ENCODE measurements at places on chromosomes 12 and 14. TPM values are rescaled to one million over a fixed set of nuclear protein-coding genes. Genes with fewer than 3 reads are reported as not detected.
A peak's percentile ranks its signal among the peaks of the same experiment; 100 is the strongest.

DNA sequence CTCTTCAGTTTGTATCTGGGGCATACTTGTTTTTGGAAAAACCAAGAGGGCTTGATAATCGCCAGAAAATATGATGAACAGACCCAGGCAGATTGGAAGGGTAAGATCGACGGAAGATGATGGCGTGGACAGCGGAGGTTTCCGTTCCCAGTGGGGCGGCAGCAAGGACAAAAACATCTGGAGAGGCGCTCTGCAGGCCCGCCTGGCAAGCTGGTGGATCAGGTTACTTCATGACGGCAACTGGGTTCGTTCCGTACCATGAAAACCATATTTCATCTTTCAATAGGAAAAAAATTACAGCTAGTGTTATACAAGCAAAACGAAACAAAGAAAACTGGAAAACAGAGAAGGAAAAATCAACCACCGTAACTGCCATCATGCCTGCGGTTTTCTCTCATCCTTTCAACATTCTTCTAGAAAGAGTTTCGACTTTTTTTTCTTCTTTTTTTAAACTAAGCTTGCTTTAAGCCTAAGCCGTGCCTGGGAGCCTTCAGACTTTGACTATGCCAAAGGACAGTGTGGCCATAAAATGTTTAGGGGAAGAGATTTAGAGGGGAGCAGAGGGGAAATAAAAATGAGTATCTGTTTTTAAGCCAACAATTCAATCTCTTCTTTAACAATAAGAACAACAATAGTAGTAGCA is 210.5 kb downstream of the FOXN3 start:
- DNase-seq: no peak

DNA sequence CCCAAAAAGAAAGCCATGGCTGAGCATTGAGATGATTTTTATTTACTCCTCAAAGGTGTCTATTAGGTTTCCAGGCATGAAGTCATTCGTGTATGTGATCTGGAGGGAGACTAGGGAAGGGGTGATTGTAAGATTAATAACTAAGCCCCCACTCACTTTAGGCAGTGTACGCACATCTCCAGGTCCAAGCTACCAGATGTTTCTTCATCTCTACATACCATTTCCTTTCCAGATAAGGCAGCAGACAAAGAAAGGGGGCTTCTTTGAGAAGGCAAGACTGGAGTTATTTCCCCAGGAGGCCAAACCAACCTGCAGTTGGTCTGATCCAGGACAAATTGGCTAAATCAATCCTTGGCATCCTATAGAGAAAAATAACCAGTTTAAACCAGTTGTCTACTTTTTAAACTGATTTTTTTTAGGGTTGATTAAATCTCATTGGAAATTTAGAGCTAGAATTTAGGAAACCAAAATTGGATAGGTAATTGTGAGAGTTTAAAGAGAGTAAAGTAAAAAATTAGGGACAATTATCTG is 3.9 kb downstream of the HOXC13 start:
- no peak for DNase-seq

DNA sequence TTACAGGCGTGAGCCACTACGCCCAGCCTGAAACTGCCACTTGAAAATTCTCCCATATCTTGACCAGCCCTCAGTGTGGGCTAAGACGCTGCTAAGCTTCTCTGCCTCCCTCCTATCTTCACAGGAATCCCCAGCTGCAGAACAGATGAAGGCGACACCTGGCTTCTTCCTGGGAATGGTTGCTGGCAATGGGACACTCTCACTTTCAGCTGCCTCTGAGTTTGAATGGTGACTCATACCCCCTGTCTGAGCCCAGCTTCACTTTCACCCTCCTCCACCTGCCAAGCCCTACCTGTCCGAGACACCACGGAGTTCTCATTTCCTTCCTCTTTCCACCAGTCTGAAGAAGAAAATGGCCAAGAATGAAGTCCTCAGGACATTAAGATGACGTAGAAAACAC is 18.3 kb upstream of the VASH1 start:
- no peak for DNase-seq

Gene MYH6
- total RNA-seq: not detected

- DNase-seq: no peak
Measured at GRCh38 chr14:24848102-24848790, 201.7 kb downstream of the STXBP6 start.

Gene OR10A7
- total RNA-seq: not detected

GRCh38 chr14:87081004-87081403 is 912.0 kb downstream of the GALC start:
- DNase-seq: no peak

Gene METAP2
- 204 TPM for total RNA-seq

GRCh38 chr14:92513966-92514843 is 624 bp downstream of the RIN3 start:
- peak; percentile 36 for DNase-seq

DNA sequence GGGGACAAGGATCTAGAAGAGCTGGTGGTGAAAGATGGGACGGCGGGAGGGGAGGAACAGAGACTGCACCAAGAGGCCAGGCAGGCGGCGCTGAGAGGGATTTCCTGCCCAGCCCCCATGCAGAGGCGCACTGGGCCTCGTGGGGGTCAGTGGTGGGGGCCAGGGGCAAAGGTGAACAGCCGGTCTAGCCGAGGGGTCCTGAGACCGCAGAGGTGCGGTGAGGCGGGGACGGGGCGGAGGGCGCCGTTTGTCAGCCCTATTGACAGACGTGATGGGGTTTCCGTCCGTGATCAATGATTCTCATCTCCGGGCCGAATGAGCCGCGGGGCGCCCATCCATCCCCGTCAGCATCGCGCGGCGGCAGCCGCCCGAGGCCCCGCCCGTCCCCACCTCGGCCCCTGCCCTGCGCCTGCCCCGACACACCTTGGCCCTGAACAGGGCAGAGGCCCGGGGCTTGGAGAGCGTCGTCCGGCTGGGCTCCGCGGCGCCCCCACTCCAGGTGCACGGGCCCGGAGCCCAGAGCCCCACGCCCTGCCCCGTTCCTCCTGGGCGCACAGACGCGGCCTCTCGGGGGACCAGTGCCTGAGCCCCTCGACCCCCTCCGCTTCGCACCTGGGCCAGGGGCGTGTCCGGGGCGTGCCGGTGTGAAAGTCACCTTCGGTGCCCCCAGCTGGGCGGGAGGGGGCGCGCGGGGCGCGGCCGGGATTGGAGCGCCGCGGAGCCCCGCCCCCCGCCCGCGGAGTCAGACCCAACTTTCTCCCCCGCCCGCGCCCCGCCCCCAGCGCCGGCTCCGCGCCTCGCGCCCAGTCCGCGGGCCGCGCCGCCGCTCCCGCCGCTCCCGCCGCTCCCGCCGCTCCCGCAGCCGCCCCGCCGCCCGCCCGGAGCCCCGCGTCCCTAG is at the start of gene NXPH4:
Gene NXPH4 (plus strand): TSS at position 781 of the 898 bp plus-strand sequence. CDS start 176 bp downstream, outside the sequence.
- DNase-seq: no peak

DNA sequence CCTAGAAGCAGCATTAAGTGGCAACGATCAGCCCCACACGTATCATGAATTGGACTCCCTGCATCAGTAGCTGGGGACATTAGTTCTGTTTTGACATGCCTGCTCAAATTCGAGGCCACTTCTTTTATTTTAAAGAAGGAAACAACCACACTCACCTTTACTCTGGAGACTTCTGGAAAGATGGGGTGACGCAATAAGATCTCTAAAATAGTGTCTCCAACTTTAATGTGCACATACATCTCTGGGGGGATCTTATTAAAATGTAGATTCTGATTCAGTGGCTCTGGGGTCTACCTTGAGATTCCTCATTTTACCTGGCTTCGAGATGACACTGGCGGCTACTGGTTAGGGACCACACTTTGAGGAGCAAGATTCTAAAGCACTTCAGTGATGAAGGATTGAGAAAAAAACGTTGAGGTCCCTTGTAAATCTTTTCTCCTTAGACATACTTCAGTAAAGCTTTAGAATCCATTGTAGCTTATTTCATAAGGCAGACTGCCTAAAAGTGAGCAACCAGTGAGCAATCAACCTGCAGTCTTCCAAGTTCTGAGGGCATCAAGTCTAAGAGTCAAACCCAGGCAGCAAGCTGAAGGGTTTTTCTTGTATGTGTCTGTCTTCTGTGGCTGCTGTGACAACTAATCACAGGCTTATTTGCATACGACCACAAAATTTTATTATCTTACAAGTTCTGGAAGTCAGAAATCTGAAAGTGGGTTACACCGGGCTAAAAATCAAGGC is 718.6 kb upstream of the TBX3 start:
- DNase-seq: no peak

Gene NRIP2
- total RNA-seq: not detected

DNA sequence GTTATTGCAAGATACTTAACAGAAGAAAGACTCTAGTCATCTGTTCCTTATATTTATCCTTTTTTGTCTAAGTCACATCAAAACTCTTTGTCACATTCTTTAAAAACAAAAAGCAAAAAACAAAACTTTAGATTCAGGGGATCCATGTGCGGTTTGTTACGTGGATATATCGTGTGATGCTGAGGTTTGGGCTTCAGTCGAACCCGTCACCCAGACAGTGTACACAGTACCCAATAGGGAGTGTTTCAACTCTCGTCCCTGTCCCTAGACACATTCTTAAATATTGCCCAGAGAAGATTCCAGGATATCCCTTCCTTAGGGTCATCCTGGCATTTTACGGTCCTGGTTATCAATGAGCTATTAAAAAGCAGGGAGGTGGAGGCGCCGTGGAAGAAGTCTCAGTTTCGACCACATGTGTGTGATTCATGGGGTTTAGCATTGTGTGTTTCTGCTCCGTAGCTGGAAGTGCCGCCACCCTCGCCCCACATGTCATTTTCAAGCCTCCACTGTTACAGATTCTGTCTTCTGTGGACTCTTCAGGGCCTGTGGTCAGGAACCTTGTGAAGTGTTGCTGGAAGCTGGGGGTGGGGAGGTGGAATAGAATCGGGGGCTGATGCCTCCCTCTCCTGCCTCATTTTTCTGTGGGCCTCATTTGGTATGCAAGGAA is 19.9 kb downstream of the CCND2 start:
- no peak for DNase-seq

- DNase-seq: no peak
Measured at GRCh38 chr12:38907201-38907923, 2.0 kb upstream of the CPNE8 start.

Gene LARP4
- 56.2 TPM for total RNA-seq

DNA sequence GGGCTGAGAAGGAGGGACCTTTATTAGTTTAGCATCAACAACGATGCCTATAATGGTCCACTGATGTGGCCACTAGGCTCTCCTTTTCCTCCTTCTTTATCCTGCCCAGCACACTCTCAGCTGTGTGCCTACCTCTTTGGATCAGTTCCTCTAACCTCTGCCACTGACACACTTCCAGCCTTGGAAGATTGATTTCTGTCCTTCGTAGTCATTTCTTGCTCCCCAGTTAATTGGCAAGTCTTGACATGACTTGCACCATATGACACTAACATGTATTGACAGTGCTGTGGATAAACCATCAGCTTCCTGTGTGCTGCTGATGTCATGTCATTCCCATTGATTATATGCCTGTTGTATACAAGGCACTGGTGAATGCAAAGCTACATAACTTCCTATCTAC is 90.2 kb upstream of the PLEKHG7 start:
- DNase-seq: no peak

- DNase-seq: no peak
Measured at GRCh38 chr12:113903381-113903863, 62.7 kb downstream of the RBM19 start.

- DNase-seq: no peak
Measured at GRCh38 chr14:101859958-101860357, 98.4 kb downstream of the PPP2R5C start.

DNA sequence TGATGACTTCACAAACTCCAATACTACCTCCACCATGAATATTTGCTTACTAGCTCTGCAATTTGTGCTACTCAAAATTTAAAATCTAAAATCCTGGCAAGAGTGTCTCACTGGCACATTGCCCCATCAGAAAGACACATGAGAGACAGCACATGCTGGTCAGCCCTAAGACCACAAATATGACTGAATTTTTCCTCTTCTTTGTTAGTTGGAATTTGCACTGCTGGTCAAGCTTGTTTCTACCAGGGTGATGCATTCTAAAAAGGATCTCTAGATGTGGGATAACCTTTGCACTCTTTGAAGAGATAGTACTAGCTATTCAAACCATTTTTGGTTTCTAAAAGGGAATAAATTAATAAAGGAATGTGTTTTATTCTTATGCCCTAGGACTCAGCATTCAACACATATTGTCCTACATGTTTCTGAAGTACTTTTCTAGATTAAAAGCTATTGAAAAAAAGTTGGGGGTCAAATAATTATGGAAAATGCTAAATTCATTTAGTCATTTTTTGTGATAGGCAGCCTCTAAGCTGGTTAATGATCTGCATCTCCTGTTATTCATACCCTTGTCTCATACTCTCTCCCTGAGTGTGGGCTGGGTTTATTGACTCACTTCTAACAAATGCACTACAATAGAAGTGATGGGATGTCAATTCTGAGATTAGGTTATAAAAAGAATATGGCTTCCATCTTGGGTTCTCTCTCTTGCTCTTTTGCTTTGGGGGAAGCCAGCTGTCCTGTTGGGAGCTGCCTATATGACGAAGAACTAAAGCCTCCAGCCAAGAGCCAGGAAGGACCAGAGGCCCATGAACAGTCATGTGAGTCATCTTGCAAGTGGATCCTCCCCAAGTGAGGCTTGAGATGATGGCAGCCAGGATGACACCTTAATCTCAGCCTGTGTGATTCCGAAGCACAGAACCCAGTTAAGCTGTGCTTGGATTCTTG is 211.5 kb upstream of the CRY1 start:
- no peak for DNase-seq

- DNase-seq: no peak
Measured at GRCh38 chr12:111170543-111170942, 198.4 kb downstream of the PHETA1 start.

DNA sequence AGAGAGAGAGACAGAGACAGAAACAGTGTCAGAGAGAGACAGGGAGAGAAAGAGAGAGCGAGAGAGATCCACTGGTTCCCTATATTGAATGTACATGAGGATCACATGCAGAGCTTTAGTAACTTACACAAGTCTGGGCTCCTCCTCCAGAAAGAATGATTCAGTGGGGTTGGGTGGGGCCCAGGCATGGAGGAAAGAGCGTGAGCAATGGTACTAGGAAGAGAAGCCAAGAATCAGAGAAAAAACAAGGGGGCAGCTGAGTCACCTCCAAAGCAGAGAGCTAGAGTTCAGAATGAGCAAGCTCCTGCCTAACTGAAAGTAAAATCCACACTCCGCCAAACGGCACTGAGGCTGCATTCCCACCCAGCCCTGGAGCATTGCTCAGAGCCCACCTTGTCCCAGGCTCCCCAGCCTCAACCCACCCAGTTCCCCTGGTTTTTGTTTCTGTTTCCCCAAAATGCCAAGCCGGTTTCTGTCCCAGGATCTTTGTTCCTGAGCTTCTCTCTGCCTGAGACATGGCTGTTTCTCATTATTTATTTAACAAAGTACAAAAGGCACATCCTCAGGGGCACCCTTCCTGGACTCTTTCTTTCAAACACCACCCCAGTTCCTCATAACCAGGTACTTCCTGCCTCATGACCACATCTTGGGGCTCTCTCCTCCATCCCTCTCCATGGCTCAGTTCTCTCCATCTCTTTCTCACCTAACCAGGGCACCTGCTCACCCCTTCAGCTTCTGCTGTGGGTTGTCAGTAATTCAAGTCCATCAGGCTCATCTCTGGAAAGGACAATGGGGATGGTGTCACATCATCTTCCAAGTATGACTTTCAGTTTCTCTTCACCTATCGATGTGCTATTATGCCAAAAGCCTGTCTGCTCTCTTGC is 670.3 kb upstream of the TBX3 start:
- peak; percentile 18 for DNase-seq

Gene RSRC2
- total RNA-seq: 85.8 TPM

Gene MMP17
- 0.38 TPM for total RNA-seq

Data from HepG2 (cell line).